ELF-1 (cell line): ENCODE measurements at places on chromosomes 6 and 20.

DNA sequence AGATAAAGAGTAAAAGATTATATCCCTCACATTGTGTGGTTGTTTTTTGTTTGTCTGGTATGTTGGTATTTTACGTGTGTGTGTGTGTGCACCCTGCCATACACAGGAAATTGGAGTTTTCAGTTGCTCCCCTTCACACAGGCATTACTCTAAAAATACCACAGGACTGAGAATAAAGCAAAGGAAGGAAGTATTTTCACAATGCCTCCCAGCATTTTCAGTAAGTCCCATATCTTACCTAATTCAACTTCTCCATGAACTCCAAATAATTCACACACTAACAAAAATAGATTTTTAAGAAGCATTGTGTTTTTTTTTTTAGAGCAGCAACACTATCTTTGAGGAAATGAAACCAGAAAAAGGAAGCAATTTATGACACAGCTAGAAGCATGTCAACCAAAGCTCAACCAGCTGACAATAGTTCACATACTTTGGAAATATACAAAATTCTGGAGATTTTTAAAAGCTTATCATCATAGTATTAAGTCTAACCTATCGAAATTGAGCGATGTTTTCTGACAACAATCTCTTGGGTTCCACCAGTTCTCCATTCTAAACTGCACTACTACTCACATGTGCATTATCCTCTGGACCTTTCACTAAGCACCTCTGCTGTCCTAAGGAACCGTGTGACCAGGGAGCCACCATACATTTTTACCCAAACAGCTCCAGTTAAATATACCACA is 2.1 kb downstream of the UBE2J1 start:
- no peak for DNase-seq

- DNase-seq: no peak
Measured at GRCh38 chr6:48626421-48626820, 515.4 kb upstream of the PTCHD4 start.

- DNase-seq: peak; percentile 64
Measured at GRCh38 chr20:6583134-6583738, 184.2 kb upstream of the BMP2 start.

- no peak for DNase-seq
Measured at GRCh38 chr20:1845163-1845523, 50.1 kb upstream of the SIRPA start.

- DNase-seq: peak; percentile 87
Measured at GRCh38 chr6:3408665-3409064, 48.2 kb downstream of the SLC22A23 start.

- no peak for DNase-seq
Measured at GRCh38 chr6:37369321-37370201, 15.8 kb downstream of the RNF8 start.

GRCh38 chr6:130908188-130908587 is 81.0 kb downstream of the SMLR1 start:
- DNase-seq: no peak
